ENCODE measurements at places on chromosomes 2 and 18.

- DNase-seq: peak; percentile 13
Observed at GRCh38 chr18:35683021-35683420, 101.5 kb downstream of the GALNT1 start.

DNA sequence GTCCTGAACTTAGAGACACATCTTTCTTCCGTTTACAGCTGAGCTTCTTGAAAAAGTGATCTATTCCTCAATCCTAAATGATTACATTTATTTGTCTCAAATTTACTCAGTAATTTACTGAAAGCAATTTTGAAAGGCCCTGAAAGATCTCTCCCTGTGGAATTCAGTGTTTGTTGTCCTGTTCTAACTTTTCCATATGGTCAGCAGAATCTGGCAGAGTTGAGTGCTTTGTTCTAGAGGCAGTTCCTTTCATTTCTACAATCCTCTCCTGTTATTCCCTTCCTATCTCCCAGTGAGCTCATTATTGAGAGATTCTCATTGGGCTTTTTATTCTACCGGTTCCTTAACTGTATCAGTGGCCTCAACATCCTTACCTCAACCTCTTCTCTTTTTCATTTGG lies 36.5 kb upstream of the REG3G start:
- DNase-seq: no peak

GRCh38 chr2:233278921-233279320 lies 27.4 kb downstream of the ATG16L1 start:
- no peak for DNase-seq

DNA sequence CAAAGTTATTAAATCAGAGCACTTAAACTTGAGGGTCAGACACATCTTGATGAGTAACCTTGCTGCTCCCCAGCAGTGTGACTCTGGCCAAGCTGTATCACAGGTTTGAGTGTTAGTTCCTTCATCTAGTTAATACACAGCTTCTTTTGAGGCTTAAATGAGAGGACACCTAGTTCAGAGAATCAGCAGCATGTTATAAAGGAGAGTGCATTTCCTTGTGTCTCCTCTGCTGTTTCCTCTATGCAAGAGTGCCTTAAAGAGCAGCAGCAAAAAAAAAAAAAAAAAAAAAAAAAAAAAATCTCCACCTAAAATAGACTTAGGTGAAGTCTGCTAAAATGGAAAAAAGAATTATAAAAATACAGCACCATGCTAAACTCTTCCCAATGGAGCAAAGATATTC lies 261.9 kb downstream of the TCF4 start:
- no peak for DNase-seq

GRCh38 chr18:75215663-75216062 lies 5.1 kb downstream of the TSHZ1 start:
- DNase-seq: no peak

GRCh38 chr2:85302121-85302520 lies 25.7 kb downstream of the TGOLN2 start:
- no peak for DNase-seq

DNA sequence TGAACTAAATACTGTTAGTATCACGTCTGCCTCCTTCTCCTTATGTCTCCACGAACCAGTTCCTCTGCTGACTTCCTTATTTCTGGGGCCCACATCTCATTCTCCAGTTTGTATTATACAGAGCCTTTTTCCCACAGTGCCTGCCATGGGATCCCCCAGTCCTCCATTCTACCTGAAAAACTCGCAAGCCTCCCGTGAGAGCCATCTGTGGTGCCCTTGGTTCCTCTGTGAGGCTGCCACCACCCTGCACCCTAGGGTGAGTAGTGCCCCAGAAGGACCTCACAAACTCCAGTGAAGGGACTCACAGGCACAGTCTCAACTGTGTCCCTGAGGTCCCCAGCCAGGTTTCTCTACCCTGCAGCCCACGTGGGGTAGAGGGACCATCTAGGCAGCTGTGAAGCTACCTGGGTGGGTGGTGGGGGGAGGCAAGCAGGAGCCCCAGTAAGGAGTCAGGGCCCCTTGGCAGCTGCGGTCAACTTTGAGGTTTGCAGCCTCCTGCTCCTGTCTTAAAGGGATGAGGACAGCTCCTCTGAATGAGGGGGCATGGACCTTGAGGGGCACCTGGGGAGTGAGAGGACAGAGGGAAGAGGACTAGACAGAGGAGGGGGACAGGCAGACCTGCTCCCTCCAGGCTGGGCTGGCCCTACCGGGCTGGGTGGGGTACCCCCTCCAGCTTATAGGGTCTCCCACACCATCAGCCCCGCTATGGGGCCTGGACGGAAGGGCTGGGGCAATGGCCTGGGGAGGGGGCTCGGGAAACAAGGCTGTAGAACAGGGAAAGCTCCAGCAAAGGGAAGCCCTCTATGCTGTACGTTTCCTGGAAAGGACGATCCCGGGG lies 1.0 kb downstream of the PSTPIP2 start:
- DNase-seq: no peak

DNA sequence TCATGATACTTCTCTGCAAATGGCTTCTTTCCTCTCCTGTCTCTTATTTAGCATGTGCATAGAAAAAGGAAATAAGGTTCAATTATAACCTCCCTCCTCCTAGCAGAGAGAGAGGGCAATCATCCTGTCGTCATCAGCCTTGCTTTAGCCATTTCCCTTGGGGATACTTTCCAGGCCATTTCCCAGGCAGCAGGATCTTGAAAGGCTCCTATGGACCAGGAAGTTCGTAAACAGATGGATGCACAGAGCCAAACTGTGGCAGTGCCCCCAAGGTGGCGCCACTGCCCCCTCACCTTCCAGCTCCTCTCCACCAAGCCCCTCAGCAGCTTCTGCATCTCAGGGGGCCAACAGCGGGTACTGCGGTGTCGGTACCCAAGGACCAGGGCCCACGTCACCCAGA lies 157.4 kb downstream of the DTNA start:
- peak; percentile 65 for DNase-seq

DNA sequence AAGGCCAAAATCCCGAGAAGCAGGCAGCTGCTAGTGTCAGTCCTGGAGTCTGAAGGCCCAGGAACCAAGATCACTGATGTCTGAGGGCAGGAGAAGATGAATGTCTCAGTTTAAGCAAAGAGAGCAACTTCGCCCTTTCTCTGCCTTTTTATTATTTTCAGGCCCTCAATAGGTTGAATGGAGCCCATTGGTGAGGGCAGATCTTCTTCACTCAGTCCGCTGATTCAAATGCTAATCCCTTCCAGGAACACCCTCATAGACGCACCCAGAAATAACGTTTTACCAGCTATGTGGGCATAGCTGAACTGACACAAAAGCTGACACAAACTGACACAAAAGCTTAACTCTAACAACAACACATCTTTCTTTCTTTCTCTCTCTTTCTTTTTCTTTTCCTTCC lies 78.0 kb upstream of the KCNJ3 start:
- no peak for DNase-seq

- no peak for DNase-seq
Observed at GRCh38 chr2:120733238-120733932, 2.3 kb upstream of the GLI2 start.

DNA sequence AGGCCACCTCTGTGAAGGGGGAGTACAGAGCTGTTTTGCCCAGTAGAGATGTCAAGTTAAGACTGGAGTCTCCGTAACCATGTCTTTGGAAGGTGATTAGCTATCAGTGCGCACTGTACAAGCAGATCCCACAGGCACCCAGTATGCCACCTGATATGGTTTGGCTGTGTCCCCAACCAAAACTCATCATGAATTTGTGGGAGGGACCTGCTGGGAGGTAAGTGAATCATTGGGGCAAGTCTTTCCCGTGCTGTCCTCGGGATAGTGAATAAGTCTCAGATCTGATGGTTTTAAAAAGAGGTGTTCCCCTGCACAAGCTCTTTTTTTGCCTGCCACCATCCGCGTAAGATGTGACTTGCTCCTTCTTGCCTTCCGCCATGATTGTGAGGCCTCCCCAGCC lies 90.2 kb downstream of the ACTR2 start:
- DNase-seq: no peak

GRCh38 chr2:190682168-190682567 lies 33.3 kb downstream of the NAB1 start:
- peak; percentile 72 for DNase-seq

GRCh38 chr2:110858993-110859701 lies 126.8 kb downstream of the ACOXL start:
- DNase-seq: no peak

- DNase-seq: peak; percentile 66
Observed at GRCh38 chr2:154952346-154952980, 254.0 kb downstream of the KCNJ3 start.

DNA sequence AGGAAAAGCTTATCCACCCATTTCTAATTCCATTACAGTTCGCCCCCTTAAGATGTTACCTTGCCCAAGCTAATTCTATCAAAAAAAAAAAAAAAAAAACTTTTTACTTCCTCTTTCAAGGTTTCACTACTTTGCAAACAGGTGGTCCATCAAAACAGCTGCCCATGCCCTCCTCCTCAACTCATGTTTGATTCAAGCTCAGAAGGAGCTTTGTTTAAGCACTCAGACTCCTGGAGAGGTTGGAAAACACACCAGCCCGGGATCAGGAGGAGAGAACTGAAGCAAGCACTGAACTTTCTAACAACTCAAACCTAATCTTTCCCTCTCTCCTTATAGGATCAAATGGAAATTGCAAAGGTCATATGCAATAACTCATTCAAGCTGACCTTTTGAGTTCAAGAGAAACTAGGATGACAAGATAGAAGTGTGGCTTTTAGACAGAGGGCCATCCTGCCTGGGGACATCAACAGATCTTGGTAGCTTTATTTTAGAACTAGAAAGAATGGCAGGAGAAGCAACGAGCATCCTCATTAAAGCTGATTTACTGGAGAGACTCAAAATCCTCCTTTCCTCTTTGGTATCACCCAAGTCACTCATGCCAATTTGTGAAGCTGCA lies 28.3 kb upstream of the FZD7 start:
- no peak for DNase-seq

GRCh38 chr2:120520929-120521912 lies 175.3 kb downstream of the INHBB start:
- peak; percentile 65 for DNase-seq

DNA sequence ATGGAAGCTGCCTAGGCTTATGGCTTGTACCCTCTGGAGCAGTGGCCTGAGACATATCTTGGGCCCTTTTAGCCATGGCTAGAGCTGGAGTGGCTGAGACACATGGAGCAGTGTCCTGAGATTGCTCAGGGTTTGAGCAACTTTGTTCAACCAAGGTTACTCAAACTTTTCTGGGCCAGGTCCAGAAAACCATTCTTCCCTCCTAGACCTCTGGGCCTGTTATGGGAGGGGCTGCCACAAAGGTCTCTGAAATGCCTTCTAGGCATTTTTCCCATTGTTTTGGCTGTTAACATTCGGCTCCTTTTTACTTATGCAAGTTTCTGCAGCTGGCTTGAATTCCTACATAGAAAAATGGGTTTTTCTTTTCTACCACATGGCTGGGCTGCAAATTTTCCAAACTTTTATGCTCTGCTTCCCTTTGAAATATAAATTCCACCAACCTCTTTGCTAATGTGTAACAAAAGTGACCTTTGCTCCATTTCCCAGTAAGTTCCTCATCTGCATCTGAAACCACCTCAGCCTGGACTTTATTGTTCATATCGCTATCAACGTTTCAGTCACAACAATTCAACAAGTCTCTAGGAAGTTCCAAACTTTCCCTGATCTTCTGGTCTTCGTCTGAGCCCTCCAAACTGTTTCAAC lies 84.9 kb upstream of the MAP4K3 start:
- DNase-seq: no peak

DNA sequence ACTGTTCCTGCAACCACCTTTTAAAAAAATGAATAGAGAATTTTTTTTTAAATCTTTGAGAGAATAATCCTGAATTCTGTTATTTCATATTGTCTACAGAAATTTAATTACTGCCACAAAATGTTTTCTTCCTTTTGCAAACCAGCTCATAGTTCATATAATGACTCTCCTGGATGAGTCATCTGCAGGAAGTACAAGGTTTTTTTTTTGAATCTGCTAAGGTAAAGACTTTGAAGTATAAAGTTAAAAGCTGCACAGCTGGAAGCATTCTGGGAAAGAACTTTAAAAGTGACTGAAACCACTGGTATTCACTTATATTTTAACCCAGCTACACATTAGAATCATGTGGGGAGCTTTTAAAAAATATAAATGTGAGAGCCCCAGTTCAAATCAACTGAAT lies 25.4 kb downstream of the SESTD1 start:
- DNase-seq: no peak

DNA sequence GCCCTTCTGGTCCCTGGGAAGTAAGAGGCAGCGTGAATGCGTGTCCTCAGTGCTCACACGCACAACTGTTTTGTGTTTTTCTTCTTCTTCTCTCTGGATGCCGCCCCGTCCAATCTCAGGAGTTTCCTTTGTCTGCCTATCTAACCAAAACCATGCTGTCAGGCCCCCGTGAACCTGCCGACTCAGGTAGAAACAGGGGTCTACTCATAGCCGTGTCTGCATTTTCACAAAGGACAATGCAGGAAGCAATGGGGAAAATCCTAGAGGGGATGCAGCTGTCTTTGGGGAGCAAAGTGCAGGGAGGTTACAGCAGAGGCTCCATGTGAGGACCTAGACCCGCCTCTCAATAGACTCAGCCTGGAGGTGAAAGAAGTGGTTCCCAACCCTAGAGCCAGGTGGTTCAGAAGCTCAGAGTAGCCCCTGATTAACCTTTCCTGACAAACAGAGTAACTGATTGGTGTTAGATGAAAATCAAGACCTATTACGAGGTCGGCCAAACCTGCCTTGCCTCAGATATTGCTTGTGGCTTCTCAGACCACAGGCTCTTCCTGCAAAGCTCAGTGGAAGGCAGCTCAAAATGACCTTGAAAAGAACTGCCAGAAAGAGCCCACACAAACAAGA lies 49.3 kb downstream of the CD226 start:
- DNase-seq: no peak

DNA sequence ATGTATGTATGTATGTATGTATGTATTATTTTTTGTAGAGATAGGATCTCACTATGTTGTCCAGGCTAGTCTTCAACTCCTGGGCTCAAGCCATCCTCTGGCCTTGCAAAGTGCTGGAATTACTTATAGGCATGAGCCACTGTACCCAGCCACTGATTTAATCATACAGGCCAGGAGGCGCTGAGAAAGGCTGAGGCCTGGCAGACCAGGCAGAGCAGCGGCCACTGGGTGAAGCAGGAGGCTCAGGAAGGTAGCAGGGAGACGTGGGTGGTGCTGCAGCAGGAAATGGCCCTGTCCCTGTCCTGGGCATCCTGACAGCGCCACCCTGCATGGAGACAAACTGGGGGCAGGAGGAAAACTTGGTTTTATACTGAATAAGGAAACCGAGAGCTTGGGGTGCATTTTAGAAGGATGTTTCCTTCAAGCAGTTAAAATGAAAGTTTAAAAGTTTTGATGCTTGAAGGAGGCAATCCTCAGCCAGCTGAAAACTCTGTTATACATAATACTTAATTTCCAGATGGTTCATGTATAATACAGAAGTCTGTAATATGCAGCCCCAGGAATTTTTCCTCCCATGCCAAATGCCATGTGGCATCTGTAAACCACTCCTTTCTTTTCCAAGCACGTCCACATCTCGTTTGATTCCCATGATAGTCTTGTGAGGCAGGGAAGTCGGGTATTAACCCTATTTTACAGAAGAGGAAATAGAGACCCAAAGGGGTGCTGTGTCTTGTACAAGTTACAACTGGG lies 182.4 kb downstream of the CELF4 start:
- peak; percentile 26 for DNase-seq

- DNase-seq: no peak
Observed at GRCh38 chr2:185436787-185437372, 301.7 kb upstream of the FSIP2 start.

- DNase-seq: no peak
Observed at GRCh38 chr18:13110559-13110958, 108.0 kb upstream of the LDLRAD4 start.
